Activated naive CD4-positive, alpha-beta T cell treated with anti-CD3 and anti-CD28 coated beads, Interleukin-2, amount 50 U/mL, for 72 hours (primary cell): ENCODE measurements at places on chromosomes 3 and 15.

DNA sequence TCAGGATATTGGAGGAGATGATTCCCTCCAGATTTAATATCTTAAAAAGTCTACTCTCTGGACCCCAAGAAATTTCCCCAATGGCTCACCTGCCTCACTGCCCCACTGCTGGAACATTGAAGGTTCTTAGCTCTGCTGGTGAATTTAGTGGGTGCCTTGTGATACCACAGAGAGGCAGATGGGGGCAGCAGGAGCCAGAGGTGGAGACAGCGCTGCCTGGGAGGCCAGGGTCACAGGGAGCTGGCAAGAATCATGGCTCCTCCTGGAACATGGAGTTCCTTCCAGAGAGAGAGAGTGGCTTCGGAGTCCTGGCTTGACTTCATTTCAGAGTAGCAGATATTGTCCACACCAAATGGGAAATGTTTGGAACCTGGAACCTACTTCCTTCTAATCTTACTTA, 263.5 kb upstream of the CFAP20DC start:
- no peak for DNase-seq

GRCh38 chr3:166243511-166243910, 406.3 kb upstream of the BCHE start:
- no peak for DNase-seq

GRCh38 chr3:107685383-107685782, 162.6 kb downstream of the BBX start:
- no peak for DNase-seq

DNA sequence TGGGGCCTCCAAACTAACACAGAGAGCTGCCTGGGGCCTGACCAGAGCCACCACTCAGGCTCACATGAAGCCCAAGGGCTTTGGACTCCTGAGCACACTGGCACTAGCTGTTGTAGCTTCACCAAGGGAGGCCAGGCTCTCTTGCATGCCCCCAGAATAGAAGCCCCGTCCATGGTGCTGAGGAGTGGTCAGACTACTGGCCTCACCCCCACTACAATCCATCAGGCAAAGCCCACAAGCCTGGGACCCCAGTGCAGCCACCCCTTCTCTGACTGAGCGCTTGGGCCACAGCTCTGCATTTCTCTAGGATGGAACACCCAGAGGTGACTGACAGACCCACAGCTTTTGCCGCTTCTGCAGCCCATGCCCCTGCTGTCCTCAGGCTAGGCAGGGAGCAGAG, 180.8 kb downstream of the PYDC2 start:
- DNase-seq: no peak

- no peak for DNase-seq
Observed at GRCh38 chr3:22113453-22113852, 362.4 kb upstream of the ZNF385D start.

GRCh38 chr3:46864061-46864881, 1.0 kb upstream of the MYL3 start:
- DNase-seq: no peak

DNA sequence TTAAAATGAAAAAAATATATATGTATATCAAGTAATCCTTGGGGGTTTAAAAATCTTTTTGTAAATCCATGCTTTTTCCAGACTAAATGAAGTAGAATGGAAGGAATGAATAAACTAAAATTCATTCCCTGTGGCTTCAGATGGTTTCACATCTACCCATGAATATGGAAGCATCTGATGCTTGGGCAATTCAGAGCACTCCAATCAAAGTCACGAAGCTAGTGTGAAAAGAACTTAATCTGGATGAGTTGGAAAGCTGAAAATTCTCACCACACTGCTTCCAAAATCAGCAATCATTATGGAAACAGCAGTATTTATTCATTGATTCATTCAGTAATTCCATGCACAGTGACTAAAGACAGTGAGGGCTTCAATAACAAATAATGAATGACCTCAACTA, 55.2 kb downstream of the SUMF1 start:
- DNase-seq: no peak

DNA sequence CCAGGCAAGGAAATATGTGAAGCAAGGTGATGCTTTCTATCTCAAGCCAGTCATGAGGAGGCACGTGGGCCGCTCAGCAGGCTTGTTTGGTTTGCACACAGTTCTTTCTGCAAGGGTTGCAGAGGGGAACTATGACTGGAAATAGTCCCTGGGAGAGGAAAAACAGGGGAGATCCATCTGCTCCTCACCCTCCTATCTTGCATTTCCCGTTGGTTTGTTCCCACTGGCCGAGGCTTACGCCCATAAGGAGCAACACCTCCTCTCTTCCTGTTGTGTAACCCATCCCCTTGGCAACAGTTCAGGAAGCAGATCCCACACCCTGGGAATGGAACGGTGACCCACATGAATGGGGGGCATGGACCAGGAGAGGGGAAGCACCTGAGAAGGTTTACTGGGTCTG, 72.1 kb upstream of the MAGI1 start:
- no peak for DNase-seq

DNA sequence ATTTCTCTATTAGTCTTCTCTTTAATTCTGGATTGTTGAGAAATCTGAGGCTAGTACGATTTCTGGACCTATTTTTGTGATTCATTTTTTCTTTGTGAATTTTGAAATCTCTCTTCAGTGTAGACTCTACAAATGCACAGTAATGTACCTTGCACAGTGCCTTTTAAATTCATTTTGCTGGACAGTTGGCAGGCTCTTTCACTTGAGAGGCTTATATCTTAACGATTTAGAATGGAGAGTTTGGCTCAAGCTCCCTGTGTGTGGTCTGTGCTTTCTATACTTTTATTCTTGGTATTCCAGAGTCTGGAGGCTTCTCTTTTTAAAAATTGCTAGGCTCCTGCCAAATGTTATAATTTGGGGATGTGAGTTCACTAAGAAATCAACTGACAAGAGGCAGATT, 8.8 kb downstream of the CRYBG3 start:
- DNase-seq: no peak

- DNase-seq: no peak
Observed at GRCh38 chr3:155690921-155691320, 54.0 kb downstream of the PLCH1 start.

- DNase-seq: no peak
Observed at GRCh38 chr3:177190756-177191681, 6.3 kb downstream of the TBL1XR1 start.

DNA sequence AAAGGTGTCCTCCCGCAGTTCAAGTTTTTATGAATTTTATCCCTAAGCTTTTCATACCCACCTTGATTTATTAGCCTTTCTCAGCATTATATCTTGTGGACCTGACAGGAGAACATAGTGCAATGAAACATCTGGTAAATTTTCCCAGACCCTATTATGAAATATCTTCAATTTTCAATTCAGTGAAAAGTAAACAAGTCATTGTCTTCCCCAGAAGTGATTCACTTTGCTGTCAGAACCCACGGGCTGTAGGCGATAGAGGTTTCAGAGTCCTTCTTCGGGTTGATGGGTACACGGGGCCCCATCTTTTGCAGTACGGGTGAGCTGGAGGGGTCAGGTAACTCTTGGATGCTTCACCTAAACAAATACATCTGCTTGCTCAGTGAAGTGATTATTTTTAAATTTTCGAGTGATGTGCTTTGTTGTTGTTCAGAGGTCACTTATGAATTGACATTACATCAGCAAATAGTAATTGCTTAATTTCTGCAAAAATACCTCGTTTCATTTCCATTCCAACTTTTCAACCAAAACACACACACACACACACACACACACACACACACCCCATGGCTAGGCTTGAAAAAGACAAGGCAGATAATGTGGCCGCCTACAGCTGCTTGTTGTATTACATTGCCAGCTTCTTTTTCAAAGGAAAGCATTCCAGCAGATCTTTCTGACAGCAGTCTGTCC, 102.9 kb downstream of the SEMA6D start:
- DNase-seq: no peak

GRCh38 chr3:42498791-42499477, 3.5 kb upstream of the VIPR1 start:
- peak; percentile 44 for DNase-seq

GRCh38 chr3:177703788-177704187, 506.5 kb upstream of the TBL1XR1 start:
- no peak for DNase-seq

GRCh38 chr3:98966434-98966833, 64.9 kb upstream of the DCBLD2 start:
- DNase-seq: no peak

GRCh38 chr15:62052713-62053112, 7.5 kb downstream of the VPS13C start:
- DNase-seq: no peak

- no peak for DNase-seq
Observed at GRCh38 chr3:122088531-122088930, 33.4 kb downstream of the CD86 start.

DNA sequence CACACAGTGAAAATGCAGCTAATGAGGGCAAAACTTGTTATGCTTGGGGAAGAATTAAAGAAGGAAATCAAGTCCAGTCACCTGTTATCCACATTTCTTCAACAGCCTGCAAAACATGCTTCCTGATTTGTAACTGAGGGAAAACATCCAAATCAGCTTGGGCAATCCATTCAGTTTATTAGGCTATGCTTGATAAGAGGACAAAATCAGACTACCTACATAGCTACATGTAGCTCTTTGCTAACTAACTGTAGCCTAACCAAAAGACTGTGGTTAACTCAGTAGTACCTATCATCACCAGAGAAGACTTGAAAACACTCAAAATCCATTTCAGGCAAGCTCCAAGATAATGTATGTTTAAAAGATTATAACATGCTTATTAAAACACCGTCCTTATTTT, 436.4 kb downstream of the SHQ1 start:
- DNase-seq: no peak

GRCh38 chr3:9422712-9423424, 25.5 kb downstream of the SETD5 start:
- no peak for DNase-seq

DNA sequence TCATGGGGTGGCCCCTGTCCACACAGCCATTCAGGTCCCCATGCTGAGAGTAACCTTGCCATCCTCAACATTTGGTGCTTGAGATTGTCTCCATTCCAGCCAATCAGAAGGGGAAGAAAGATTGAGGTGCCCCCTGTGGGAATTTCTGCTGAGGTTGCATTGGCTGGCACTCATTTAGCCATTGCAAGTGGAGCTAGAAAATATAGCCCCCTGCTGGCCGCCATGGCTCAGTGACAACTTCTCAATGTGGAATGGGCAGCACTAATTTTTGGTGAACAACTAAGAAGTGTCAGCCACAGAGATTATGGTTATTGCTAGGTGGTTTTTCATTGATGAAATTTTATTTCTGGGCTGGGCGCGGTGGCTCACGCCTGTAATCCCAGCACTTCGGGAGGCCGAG, 22.0 kb downstream of the COL6A6 start:
- DNase-seq: no peak

- no peak for DNase-seq
Observed at GRCh38 chr3:42655331-42655888, 1.9 kb downstream of the ZBTB47 start.

DNA sequence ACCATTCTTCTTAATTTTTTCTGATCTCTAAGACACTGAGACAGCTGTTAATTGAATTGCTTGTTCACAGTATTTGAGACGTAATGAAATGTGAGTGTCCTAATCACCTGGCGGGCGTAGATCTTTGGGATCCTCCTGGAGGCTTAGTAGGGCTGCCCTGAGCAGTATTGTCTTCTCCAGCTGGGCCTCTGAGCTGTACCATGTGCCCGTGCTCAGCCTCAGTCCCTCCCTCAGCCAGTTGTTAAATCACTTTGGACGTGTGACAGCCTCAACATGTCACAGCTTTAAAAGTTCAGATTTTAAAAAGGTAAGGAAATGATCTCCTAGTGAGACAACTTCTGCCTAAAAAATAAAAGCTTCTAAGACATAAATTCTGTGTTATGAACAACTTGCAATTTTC, 35.5 kb downstream of the IGF1R start:
- no peak for DNase-seq

DNA sequence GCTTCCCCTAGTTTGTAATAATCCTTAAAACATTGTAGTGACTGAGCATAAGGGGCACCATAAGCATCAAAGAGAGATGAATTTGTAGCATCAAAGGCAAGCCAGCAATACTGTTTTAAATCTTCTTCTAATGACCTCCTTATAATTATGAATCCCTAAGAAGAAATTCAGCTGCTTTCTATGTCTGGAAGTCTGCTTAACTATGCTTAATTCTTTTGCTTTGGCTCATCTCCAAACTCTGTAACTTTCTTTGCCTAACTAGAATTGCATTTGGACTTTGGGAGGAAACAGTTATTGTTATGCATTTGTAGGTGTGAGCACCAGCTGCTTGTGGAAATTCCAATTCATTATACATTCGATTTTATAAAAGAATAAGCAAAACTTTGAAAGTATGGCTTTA, 117.7 kb upstream of the SPATA16 start:
- no peak for DNase-seq

GRCh38 chr3:63975723-63976122, 47.6 kb downstream of the PSMD6 start:
- no peak for DNase-seq

- DNase-seq: no peak
Observed at GRCh38 chr3:125129512-125129997, 73.8 kb upstream of the HEG1 start.

- DNase-seq: no peak
Observed at GRCh38 chr3:149519912-149520311, 45.4 kb downstream of the TM4SF4 start.

GRCh38 chr15:67785431-67785830, 39.9 kb upstream of the SKOR1 start:
- DNase-seq: no peak

- DNase-seq: no peak
Observed at GRCh38 chr3:87335931-87336330, 59.5 kb upstream of the POU1F1 start.

GRCh38 chr15:51079226-51079625, 15.5 kb downstream of the TNFAIP8L3 start:
- no peak for DNase-seq
